ENCODE measurements at places on chromosomes 5 and 9. TPM values are rescaled to one million over a fixed set of nuclear protein-coding genes. Genes with fewer than 3 reads are reported as not detected.

DNA sequence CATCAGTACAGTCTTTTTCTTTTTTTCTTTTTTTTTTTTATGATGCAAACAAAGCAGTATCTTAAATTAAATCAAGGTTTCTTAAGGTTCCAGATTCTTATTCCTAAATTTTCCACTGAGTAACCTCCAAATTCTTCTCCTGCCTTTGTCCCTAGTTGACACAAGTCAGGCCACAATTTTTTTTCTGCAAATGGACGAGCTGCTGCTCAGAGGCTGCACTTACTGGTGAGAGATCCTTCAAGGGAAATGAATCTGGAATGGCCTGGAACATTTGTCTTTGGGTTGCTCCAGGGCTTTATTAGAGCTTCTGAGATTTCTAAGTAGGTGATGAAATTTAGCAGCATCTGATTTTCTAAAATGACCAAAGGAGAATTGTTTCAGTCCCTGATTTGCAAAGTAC lies 39.3 kb downstream of the PIK3R1 start:
- no peak for DNase-seq

DNA sequence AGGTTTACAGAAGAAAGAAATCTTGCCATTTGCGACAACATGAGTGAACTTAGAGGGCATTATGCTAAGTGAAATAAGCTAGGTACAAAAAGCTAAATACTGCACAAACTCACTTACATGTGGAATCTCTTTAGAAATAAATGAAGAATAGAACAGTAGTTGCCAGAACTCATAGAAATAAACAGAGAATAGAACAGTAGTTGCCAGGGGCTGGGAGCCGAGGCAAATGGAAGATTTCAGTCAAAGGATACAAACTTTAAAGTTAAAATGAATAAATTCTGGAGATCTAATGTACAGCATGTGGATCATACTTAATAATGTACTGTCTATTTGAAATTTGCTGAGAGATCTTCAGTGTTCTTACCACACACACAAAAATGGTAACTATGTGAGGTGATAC lies 63.4 kb downstream of the FAM81B start:
- DNase-seq = no peak

DNA sequence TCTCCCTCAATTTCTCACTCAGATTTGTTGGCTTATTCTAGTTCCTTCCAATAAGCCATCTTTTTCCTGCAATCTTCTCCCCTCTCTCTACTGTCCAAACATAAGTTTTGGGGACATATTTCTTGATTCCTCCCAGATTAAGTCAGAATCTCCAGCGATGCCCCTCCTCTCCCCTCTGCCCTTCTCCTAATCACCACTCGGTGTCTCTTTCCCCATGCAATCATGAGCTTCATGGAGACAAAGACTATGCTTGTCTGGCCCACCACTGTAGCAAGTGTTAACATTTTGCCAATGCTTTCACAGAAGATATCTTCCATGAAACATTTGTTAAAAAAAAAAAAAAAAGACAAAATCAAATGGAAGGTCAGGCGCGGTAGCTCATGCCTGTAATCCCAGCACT lies 42.4 kb downstream of the PDE6A start:
- DNase-seq = no peak

GRCh38 chr9:115127191-115127817 lies 9.3 kb upstream of the TNC start:
- no peak for DNase-seq

GRCh38 chr9:130360672-130361071 lies 84.1 kb upstream of the ASS1 start:
- DNase-seq = no peak

DNA sequence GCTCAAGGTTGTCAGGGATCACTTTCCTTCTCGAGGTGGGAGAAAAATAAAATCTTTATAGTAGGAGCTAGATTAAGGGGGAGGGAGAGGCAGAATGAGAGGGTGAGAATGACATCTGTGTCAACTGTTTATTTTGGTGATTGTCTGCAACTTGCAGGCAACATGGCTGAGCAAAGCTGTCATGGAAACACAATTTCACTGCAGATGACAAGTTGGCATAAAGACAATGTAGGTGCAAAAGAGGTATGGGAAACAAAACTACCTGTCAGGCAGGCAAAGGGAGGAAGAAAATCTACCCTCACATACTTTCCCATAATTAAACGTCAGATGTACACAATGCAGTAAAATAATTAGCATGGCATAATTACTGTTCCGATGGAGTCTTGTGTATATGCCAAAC lies 167.4 kb downstream of the SLIT3 start:
- no peak for DNase-seq

GRCh38 chr5:123819833-123820232 lies 307.9 kb downstream of the CSNK1G3 start:
- no peak for DNase-seq

DNA sequence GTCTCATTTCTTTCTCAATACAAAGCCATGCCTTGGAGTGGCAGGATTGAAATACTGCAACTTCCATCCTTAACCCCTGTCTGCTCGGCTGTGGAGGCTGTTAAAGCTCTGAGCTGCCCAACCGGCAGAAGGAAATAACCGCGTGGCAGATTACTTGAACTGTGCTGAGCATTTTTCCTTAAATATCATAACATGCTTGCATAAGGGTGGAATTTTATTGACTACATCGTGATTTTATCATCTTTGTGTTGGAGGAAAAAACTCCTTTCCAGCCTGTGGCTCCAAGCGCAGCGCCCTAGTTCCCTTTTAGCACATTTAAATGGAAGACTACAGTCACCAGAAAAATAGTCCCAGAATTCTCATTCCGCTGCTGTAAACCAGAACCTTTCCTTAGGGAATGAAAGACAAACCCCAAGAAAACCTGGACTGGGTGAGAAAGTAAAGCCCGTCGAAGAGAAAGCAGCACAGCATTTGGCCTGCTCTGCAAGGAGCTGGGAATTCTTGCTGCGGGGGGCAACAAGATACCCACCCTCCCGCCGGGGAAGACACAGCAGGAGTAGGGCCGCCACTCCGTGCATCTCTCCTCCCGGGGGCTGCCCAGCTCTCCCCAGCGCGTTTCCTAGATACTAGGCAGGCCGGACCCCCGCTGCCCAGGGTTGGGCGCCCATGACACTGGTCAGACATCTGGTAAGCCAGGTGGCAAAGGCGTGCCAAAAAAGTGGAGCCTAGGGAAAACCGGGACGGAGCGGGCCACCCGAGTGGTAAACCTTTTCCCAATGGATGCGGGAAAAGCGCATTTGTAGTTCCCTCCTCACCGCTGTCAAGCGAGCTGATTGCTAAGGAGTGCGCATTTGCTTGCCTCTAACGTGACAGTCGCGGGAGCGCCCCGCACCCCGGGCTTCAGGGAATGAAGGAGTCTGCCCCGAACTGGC lies 1.3 kb downstream of the SHC3 start:
- no peak for DNase-seq

GRCh38 chr9:128271112-128271511 lies 4.7 kb downstream of the GOLGA2 start:
- no peak for DNase-seq

DNA sequence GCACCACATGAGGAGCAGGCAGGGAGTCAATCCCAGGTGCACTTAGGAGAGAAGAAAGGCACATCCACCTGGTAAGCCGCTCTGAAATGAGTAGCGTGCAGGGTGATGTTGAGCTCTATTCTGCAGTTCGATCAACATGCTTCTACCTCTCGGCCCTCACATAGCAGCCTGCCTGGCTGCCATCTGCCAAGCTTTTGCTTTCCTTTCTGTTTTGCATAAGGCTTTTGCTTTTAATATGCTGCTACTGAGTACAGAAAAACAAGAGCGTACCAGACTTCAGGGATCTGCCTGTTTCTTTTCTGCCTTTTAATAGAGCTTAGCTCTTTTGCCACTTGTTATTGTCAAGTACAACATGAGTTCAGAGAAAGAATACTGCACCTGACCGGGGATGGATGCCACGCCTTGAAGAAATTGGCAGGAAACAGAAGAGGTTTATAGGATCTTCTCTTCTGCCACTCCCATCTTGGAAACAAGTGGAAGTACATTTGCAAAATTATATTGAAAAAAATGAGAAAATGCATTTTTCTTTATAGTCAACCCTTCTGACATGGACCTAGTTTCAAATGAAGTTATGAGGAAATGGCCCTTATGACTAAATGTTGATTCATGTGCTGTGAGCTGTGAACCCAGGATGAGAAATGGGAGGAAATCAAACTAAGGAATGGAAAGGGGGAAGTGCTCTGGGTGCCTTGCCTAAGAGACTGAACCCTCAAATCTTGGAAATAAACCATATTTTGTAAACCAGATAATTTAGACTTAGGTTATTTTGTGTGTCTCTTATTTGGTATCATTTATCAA lies 4.0 kb upstream of the FCHO2 start:
- DNase-seq = no peak

- no peak for DNase-seq
These were observed 498 bp downstream of the HAUS6 start for GRCh38 chr9:19102181-19102630.

DNA sequence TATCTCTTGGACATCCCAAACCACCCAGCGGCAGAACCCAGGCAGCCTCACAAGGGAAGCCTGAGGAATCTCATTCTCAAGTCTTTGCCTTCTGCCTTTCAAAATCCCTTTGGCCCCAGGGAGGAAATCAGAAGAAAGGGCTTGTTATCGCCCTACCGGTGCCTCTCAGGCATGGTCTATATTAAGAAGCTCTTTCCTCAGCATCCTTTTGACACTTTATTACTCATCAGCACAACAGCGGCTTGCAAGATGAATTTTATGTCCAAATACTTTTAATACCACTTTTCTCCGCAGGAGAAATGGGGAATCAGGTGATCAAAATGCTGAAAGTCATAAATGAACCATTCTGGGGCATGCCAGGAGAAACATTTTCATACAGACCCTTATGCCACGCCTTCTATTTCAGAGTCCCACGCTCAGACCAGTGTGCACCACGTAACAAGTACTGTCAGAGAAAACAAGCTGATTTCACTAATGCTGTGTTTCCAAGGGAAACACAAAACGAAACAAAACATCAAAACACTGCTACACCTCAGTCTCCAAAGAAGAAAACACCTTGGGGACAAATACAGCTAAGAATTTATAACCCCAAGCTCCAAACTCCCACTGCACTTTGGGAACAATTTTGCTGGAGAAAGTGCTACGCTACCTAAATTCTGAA lies 30.0 kb downstream of the RAPGEF1 start:
- DNase-seq = no peak

DNA sequence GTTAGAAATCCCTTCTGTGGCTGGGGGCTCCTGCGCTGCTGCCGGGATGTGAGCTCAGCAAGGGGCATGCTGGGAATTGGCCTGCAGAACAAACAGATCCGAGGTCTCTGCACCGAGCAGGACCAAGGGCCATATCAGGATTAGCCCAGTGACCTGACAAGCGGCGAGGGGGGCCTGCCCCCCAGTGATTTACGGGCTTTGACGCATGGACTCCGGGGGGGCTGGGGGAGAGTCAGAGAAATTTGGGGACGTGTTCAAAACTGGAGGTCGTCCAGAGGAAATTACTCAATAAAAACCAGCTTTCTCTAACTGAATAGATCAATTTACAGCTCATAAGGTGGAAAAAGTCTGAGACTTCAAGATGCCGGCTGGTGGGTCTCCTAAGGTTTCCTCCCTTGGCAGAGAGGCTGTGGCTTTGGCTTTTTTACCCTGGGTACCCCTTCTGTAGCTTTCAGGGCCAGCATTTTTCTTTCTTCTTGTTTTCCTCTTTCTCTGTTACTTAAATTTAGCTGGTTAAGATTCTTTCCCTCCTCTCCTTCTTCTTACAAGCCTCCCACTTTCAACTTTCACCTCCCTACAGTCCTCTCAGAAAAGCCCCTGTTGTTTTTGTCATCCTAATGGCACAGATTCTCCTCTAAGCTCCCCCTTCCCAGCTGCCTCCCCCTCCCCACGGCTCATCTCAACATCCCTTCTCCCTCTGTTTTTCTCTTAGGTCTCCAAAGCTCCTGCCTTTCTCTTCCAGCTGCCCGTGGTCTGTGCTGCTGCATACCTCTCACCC lies 551.0 kb downstream of the CCDC171 start:
- no peak for DNase-seq

- DNase-seq = no peak
These were observed 1032.7 kb downstream of the NR2F1-AS1 start for GRCh38 chr5:92548346-92548745.

DNA sequence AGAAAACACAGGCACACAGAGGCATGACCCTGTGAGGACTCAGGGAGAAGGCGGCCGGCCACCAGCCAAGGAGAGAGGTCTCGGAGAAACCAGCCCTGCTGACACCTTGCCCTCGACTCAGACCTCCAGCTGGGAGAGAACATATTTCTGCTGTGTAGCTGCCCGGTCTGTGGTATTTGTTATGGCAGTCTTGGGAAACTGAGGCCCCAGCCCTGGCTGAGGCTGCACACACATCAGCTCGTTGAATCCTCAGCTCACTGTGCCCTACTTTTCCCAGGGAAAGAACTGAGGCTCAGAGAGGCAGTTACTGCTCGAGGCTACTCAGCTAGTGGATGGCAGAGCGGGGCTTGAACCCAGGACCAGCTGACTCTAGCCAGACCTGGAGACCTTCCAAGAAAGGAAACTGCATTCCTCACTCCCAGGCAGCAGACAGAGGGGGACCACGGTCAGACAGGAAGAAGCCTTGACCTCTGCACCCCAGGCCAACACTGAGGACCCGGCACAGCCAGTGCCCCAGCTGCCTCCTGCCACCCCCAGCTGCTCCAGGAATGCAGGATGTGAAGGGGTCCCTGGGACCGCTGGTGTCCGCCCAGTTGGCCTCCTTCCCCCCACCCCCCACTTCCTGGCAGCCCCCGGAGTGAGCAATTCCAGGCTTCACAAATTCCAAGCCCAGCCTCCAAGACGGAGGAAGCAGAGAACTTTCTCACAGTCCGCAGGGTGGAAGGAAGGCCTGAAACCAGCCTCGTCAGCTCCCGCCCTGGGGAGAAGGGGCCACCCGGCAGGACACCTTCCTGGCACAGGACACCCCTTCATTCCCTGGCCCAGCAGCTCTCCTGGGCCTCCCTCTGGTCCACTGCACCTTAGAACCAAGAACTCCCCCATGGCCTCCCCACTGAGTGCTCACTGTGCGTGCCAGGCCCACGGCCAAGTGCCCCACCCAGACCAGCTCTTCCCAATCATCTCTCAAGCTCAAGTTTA lies 69.9 kb downstream of the LRSAM1 start:
- no peak for DNase-seq

DNA sequence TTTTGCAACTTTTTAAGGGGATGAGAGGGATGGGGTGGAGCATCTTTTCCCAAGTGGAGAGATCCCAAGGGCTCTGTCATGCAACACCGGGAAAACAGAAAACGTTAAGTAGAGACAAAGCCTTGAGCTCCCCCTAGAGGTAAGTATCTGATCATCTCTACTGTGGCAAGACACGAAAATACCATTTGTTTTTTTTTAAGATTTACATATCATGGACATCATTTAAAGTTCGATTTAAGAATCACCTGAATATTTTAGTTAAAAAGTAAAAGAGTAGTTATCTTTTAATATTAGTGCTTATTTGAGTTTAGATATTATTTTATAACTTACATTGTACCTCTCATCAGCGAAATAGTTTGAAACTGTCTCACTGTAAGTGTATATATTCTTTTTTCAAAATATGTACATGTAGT lies 200.4 kb downstream of the LRRC70 start:
- DNase-seq = no peak

Gene LECT2
- not detected for total RNA-seq

Gene DBH
- not detected for total RNA-seq

Gene TMEM171
- not detected for total RNA-seq

Gene CA9
- total RNA-seq = 0.86 TPM

Gene OSMR
- not detected for total RNA-seq

Gene DMGDH
- total RNA-seq = not detected

Gene FAXDC2
- total RNA-seq = not detected

Gene FAM221B
- total RNA-seq = not detected
